ENCODE measurements at places on chromosomes 2 and 18.

DNA sequence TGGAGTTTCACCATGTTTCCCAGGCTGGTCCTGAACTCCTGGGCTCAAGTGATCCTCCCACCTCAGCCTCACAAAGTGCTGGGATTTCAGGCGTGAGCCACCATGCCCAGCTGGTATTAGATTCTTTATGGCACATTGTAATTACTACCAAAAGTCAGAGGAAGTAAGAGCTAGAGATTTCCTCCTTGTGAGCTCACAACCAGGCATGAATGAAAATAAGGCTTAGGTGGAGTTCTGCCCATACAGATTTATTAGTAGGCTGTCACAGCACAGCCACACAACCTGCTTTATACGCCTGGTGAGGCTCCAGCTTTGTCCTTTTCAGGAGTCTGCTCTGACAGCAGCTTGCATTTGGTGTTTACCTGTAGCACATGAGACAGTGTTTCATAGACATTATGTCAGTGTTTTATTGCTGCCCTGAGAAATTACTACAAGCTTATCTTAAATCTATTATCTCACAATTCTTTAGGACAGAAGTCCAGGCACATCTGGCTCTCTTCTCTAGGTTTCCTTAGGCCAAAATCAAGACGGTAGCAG, 156.6 kb downstream of the TANC1 start:
- peak; percentile 88 for DNase-seq

- DNase-seq = no peak
Measured at GRCh38 chr2:80489717-80490116, 185.2 kb upstream of the LRRTM1 start.

- no peak for DNase-seq
Measured at GRCh38 chr2:201261471-201261870, 1.1 kb downstream of the CASP8 start.

DNA sequence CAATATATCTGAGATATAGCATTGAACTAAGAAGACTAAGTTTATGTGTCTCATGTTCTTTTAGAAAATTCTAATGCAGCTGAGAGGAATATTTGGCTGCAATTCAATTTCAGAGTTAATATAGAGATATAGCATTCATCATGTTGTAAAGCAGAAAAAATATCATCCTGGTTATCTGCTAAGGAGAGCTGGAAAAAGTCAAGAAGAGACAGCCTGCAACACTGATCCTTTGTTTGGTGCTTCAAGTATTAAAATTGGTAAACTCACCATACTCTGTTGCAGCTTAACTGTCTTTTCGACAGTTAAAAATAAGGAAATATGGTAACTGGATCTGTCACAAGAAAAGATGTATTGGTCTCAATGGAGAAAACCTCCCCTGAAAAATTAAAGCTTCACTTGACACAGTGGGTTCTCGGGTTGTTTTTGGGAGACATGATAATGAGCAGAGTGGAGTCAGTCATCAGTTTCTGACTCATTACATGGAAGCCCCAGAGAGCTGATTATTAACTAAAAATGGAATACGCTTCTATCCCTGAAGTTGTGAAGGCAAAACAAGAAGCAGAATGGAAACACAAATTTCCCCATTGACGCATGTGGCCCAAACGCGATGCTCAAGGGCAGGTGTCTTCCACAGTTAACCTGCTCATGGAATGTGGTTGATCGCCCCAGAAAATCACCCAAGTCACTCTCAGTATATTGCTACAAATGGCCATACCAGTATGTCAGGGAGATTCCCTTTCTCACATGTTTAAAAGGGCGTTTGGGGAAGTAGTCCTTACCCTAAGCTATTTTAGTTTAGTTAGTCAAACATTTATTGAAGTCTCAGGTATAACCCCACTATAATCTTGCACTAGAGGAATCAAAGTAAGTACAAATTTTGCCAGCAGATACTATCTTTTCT, 8.2 kb downstream of the BCL2 start:
- DNase-seq = no peak

DNA sequence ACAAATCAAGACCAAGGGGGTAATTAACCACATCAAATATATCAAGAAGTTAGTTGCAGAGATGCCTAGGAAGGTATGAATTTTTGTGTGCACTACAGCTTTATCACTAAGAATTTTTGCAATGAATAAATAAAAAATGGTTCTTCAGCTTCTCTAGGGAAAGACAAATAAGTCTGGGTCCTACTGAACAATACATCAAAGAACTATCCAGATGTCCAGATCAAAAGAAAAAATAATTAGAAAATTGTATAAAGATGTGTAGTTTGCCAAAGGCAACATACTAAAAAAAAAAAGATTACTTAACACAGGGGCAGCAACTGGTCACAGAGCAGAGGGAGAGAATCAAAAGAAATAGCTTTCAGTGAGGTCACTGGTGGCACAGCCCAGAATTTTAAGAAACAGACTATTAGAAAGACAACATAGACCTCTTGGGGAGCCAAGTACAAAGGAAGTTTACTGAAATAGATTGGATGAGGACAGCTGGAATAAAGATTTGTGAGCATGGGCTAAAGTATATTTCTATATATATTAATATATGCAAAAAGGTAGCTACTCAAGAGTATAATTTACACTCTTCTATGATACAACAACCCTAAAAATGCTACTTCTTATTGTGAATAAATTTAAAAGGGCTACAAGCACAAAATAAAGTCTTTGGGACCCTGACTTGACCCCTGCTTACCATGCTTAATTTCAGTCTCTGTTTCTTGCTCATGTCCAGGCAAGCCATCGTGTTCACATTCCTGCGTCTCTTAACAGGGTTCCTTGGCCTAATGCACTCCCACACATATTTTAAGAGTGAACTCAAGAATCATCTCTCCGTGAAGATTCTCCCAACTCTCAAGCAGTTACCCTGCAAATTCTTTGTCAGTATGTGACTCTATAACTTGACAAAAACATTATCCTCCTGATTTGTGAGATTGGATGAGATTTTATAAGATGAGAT, 99.0 kb upstream of the GRB14 start:
- DNase-seq = no peak

DNA sequence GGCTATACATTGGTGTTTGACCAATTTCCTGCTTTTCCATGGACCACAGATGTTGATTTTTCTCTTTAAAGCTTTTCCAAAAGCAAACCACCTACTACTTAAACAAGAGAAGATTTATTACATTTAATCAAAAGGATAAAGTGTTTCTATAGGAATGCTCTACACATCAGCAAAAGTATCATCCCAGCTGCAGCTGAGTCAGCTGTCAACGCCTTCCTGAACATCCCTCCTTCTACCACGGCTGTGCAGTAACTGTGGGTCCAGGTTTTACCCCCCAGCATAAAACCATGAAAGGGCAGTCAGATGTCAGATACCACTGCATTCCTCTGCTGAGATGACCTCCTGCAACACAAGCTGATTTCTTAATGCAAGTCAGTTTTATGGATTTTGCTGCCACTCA, 524.5 kb upstream of the MEX3C start:
- no peak for DNase-seq

DNA sequence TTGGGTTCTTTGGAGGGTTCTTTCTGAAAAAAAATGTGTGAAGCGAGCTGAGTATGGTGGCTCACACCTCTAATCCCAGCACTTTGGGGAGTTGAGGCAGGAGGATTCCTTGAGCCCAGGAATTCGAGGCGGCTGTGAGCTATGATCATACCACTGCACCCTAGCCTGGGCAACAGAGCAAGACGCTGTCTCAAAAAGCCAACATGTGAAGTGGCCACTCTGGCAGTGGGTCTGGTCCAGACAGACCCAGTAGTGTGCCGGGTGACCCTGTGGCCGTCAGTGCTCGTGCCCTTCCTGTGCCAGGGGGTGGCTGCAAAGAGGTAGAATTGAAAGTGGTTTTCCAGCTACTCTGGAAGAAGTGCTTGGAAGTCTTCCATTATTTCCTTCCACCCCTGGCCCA, 11.6 kb downstream of the KLF11 start:
- no peak for DNase-seq

Data from NCI-H82 (cell line).